ENCODE measurements at places on chromosomes 11 and 22.

DNA sequence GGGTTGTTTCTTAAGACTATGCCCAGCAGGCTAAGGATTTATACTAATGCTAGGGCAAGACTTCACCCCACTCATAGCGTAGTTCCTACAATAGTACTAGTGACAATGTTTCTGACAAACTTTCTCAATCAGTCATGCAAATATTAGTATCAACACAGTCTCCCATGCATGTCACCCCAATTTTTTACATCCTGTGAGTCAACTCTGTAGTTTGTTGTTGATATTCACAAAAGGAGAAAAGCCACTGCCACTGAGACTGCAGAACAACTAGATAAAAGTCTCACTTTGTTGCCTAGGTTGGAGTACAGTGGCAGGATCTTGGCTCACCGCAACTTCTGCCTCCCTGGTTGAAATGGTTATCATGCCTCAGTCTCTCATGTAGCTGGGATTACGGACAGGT lies 155.2 kb downstream of the RBFOX2 start:
- no peak for DNase-seq

- no peak for DNase-seq
Measured at GRCh38 chr22:19772673-19773469, 12.3 kb downstream of the TBX1 start.

DNA sequence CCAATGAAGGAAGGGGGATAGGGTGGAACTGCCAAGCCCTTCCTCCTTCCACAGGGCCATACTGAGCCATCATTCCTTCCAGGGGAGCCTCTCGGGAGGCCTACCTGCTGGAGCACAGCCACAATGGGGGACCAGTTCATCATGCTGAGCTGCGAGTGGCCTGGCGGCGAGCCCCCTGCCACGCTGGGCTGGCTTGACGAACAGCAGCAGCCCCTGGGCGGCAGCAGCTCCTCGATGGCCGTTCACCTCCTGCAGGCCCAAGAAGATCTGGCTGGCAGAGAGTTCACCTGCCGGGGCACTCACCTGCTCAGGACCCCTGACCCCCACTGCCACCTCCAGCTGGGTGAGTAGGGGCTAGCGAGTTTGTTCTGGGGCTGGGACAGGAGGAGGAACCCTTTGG lies 5.9 kb downstream of the VSIG10L2 start:
- no peak for DNase-seq

- no peak for DNase-seq
Measured at GRCh38 chr11:22449441-22449840, 111.3 kb downstream of the SLC17A6 start.

DNA sequence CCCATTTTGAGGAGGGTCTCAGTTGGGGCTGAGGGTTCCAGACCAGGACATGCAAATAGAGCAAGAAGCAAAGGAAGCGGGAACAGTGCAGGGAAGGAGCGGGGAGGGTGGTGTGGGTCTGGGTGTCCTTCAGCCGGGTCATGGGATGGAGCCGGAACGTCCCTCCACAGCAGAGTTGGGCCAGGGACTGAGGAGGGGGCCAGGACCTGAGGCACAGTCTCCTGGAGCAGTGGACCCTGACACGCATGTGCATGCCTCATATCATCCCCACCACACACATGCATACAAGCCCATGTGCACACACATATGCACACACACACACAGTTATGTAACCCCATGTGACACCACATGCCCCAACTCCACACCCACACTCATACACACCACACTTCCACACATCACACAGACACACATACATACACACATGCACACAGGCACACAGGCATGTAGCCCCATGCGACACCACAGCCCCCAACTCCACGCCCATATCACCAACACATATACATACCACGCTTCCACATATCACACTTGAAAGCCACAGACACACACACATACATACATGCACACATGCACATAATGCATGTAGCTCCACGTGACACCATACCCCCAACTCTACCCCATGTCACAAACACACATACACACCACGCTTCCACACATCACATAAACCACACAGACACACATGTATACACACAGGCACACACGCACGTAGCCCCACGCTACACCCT lies 1026.6 kb downstream of the BRD1 start:
- DNase-seq, result no peak

- DNase-seq, result no peak
Measured at GRCh38 chr22:36016684-36017083, 11.9 kb downstream of the RBFOX2 start.

- no peak for DNase-seq
Measured at GRCh38 chr11:1044160-1044559, 7.6 kb upstream of the MUC6 start.

- DNase-seq, result no peak
Measured at GRCh38 chr22:20578707-20579106, 71.3 kb downstream of the MED15 start.

DNA sequence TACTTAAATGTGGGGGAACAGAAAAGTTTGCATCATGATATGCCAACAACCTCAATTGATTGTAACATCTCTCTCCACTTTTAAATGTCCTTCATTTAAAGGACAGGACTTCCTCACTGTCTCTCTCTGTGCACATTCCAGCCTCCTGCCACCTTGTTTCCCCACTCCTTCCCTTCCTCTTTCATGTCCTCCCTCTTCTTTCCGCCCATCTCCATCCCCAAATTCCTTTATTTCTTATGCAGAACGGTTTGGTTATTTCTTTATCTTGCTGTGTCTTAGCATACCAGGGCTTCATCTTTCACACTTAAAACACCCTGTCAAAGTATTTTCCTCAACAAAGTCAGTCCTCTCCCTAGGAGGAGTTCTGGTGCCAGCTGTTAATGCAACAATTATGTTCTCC lies 293.8 kb downstream of the NXPE2 start:
- DNase-seq, result no peak
